Kidney (tissue), 22 donors: ENCODE measurements at places on chromosomes 7 and 10.

- DNase-seq: no peak
Observed at GRCh38 chr10:127429601-127430312, 119.4 kb upstream of the NPS start.

GRCh38 chr7:32170838-32171237, 100.6 kb upstream of the PDE1C start:
- no peak for DNase-seq

- DNase-seq: no peak
Observed at GRCh38 chr7:44145479-44145968, 4.4 kb upstream of the MYL7 start.

DNA sequence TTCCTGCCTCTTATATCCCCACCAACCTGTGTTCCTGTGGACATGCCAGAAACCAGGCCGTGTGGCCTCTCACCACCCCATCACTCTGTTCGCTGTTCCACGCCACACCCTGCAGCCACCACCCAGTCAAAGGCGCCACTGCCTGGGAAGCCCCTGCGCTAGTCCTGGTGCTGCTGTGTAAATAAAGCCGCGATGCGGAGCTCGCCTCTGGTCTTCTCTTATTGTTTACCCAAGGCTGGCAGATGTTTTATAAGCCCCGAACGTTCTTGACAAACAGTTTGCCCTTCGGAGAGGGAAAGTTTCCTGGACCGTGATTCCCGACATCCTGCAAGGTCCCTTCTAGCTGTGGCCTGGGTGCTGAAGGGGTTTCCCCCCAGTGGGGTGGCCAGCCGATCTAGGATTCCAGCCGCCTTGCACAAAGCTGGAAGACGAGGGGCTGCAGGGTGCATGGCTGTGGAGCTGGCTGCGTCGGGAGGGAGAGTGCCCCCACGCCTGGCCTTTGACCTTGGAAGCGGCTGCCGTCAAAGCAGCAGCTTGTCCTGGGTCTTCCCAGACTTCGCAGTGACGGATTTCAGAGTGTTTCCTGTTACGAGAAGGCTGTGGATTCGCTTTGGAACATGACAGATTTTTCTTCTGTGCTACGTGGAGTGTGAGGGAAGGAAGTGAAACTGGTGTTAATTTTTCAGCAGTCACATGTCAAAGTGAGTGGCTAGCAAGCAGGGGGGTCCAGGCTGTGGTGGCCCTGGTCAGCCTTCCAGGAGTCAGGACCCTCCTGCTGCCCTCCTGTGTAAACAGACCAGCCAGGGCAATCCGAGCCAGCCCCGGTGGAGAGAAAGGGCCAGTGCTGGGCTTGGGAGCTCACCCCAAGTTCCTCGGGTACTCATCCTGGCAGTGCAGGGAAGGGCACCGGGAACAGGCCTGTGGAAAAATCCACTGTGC, 61.6 kb downstream of the LHPP start:
- peak; percentile 68 for DNase-seq

DNA sequence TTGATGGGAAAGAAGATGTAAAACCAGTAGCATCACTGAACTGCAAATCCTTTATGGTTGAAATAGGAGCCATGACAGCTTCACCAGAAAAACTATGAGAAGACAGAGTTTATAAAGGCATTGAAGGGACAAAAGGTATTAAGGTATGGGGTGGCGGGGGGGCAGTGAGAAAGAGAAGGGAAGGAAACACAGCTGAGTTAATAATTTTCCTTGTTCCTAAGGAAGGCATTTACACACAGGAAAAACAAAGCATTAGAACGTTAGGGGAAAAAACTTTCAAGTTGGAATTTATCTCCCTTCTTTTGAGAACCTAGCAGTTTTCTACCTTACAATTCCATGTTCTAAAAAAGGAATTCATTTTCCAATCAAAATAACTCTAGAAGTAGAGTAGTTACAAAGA, 4.4 kb downstream of the LARP4B start:
- no peak for DNase-seq

GRCh38 chr7:45971661-45972175, 50.6 kb upstream of the IGFBP3 start:
- DNase-seq: no peak

DNA sequence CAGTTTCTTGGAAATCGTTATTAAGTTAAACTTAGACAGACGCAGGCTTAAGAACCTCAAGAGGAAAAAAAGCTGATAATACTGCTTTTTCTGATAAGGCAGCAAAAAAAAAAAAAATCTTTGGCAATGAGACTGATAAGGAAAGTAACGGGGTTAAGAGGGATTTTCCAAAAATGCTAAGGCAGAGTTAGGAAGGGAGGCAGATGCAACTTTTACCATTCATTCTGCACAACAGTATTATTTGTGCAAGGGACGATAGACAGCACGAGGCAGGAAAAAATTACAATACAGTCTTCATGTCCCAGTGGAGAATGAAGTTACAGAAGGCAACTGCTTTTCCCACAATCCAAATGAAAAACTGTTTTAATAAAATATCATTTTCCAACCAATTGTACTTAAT, 194.0 kb downstream of the DOCK4 start:
- no peak for DNase-seq

DNA sequence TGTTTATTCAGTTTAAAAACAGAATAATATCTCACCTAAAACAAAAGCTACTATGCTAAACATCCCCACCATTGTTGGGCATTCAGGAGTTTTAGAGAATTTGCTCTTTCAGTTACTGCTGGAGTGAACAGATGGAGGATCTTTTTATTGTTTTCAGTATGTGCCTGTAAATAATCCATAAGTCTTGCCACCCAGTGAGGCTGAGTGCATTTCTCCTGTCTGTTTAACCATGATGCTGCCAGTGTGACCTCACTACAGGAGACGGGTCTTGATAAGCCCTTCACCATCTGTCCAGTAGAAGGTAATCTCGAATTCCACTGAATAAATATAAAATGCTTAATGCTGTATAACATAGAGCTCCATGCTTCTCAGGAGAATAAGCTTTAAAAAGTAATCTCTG, 430.9 kb downstream of the POM121L12 start:
- no peak for DNase-seq

DNA sequence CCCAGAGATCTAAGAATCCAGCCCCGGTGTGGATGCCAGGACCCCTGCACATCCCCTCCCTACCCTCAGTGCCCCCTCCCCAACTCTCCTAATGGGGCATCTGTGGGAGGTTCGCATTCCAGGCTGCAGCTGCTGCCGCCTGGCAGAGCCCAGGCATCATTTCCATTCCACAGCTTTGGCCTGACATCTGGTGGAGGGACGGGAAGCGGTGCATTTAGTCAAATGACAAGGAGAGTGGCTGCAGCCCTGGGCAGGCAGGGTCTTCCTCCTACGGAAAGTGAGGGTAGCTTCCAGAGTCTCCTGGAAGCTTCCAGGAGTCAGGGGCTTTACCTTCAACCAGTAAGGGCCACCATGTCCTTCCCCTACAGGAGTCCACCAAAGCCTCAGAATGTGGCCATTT, 30.8 kb downstream of the PRLHR start:
- no peak for DNase-seq

GRCh38 chr7:112360681-112361080, 89.6 kb upstream of the IFRD1 start:
- DNase-seq: no peak

DNA sequence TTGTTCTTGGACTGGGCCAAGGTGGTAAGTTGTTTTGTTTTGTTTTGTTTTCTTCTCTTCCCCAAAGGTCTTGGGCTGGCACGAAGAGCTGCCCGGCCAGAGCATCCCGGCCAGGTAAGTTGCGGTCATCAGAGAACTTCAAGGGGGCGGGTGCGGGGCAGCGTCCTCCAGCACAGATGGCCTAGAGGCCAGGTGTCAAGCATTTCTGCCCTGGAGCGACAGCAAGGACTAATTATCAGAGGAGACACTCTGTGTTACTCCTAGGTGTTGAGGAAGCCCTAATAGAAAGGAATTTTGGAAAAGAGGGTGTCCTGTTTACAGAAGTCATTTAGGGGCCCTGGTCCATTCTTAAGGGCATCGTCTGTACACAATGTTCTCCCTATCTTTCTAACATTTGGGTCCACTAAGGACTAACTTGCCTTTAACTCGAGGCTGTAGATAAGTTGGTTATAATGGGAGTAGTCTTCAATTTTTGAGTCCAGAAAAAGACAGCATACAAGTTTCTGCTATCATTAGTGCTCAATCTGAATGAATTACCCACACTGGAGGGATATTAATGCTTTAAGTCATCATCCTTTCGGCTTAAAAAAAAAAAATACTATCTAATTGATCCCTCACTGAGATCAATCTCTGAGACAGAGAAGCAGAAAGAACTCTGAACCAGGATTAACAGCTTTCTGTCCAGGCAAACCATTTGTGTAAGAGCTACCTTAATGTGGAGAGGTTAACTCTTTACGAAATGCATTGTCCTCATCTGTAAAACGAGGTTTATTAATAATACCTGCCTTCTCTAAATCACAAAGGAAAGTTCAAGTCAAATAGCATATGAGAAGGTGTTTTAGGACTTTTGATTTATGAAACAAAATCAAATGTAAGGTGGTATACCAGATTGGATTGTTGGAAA, 1.5 kb downstream of the ITGB8 start:
- DNase-seq: peak; percentile 63

GRCh38 chr7:20624666-20625385, 9.4 kb downstream of the ABCB5 start:
- DNase-seq: no peak

- DNase-seq: no peak
Observed at GRCh38 chr10:110212119-110213006, 5.0 kb downstream of the MXI1 start.

- no peak for DNase-seq
Observed at GRCh38 chr10:26335574-26336093, 102.5 kb upstream of the APBB1IP start.

GRCh38 chr7:158695056-158695455, 9.5 kb downstream of the NCAPG2 start:
- no peak for DNase-seq

DNA sequence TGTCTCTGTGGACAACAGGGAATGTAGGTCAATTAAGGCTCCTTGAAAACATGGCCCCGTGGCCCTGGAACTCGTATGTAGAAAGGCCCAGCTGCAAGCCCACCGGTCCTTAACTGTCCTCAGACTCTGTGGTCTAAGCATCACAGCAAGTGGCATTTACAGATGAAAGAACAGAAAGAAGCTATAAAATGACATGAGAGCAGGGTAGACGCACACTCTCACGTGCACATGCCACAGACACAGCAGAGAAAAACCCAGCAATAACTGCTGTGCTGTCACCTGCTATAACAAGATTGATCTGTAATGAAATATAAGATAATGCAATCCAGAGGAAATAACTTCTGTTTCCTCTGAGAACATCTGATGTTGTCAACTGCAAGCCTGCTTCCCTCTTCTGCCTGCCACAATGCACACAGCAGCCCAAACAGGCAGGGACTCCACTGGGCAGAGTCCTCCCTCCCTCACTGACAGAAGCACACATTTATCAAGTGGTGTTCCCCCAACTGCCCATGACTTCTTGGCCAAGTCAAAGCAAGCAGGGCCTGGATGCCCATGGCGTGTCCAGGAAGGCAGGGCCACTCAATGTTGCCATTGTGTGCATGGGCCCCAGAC, 63.9 kb downstream of the GFRA1 start:
- no peak for DNase-seq

DNA sequence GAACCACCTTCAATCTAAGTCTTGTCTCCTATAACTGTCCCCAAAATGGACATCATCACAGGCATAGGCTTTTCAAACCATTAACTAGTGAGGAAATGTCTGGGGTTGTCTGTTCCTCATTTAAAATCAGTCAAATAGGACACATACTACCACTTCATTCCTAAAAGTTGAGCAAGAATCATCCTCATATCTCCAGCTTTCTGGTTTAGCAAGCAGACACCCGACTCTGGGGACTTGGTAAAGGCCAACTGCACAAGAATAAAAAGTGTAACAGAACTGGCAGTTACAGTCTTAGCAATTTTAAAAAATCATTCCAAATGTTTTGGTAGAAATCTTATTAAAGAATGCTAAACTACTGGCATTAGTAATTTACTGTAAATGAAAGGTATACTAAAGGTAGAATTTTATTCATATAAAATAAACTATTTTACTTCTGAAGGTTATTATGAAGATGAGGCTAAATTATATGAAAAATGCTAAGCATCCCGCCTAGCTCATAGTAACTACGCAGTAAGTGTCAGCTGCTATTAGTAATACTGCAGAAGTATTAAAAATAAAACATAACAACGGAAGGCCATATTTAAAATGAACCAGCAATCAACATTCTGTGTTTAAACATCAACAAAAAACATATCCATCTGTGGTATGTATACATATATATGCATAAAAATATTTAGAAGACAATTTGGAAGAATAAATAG, 60.8 kb downstream of the ZNF438 start:
- no peak for DNase-seq

- DNase-seq: no peak
Observed at GRCh38 chr7:12670000-12670729, 17.3 kb upstream of the ARL4A start.

GRCh38 chr7:150665089-150665748, 20.3 kb upstream of the GIMAP2 start:
- DNase-seq: no peak

GRCh38 chr10:5498791-5499492, 428 bp downstream of the CALML5 start:
- no peak for DNase-seq

GRCh38 chr7:46586406-46586805, 665.3 kb upstream of the IGFBP3 start:
- DNase-seq: peak; percentile 45

- DNase-seq: no peak
Observed at GRCh38 chr7:92766461-92767003, 69.8 kb downstream of the CDK6 start.

GRCh38 chr10:130141460-130141859, 5.3 kb downstream of the GLRX3 start:
- DNase-seq: no peak

- DNase-seq: peak; percentile 73
Observed at GRCh38 chr10:13272164-13272571, 27.7 kb downstream of the PHYH start.

GRCh38 chr7:116030651-116031276, at the start of gene TFEC:
TFEC (minus strand) TSS chr7:116030763; CDS start chr7:115984441, 46,322 bp downstream.
- no peak for DNase-seq

DNA sequence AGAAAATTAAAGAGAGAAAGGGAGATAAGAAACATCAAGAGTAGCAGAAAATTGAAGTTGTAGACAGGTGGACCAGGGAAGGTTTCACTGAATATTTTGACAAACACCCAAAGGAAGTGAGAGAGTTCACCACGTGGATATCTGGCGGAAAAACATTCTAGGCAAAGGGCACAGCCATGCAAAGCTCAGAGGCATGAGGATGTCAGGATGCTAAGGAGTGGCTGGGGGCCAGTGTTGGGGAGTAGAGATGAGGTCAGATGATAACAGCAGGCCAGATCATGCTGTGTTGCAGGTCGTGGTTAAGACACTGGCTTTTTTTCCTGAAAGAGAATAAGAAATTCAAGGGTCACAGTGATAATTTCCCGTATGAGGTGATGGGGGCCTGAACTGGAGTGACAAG, 181.9 kb downstream of the DGKI start:
- no peak for DNase-seq

GRCh38 chr10:77636967-77637531, 559 bp downstream of the KCNMA1 start:
- peak; percentile 48 for DNase-seq

GRCh38 chr7:34806831-34807230, 148.8 kb downstream of the NPSR1 start:
- DNase-seq: no peak
